Omental fat pad (tissue), 4 donors: ENCODE measurements at places on chromosomes 7 and 10. TPM values are rescaled to one million over a fixed set of nuclear protein-coding genes. Genes with fewer than 3 reads are reported as not detected.

EN2 gene
- 0.12 TPM for total RNA-seq

MYL10 gene
- not detected for total RNA-seq

SEPTIN7 gene
- total RNA-seq = 190 TPM

GIMAP7 gene
- total RNA-seq = 5.8 TPM

MYL7 gene
- not detected for total RNA-seq

SPDYE3 gene
- total RNA-seq = not detected

MSMB gene
- total RNA-seq = not detected

BEND7 gene
- total RNA-seq = 18.8 TPM

STK31 gene
- 0.37 TPM for total RNA-seq

GIMAP4 gene
- total RNA-seq = 16.1 TPM

TMEM26 gene
- 1.4 TPM for total RNA-seq

CLDN3 gene
- total RNA-seq = not detected

CLRN3 gene
- not detected for total RNA-seq

AVPI1 gene
- total RNA-seq = 102 TPM

TMEM236 gene
- total RNA-seq = 1.7 TPM

PTF1A gene
- not detected for total RNA-seq

SEPTIN14 gene
- not detected for total RNA-seq

SPACDR gene
- total RNA-seq = 1.3 TPM

HIBADH gene
- total RNA-seq = 71.5 TPM

LIPN gene
- 0.56 TPM for total RNA-seq

EBF3 gene
- 4.0 TPM for total RNA-seq

GPR37 gene
- 0.79 TPM for total RNA-seq

CARD11 gene
- 0.84 TPM for total RNA-seq

VPS37D gene
- 1.5 TPM for total RNA-seq

ANXA8L1 gene
- total RNA-seq = 2.4 TPM

FBXL13 gene
- total RNA-seq = 3.2 TPM

PLA2G12B gene
- total RNA-seq = not detected

ZNF804B gene
- total RNA-seq = not detected

IL6 gene
- 20.6 TPM for total RNA-seq

UPK3BL2 gene
- total RNA-seq = 1.6 TPM

TFPI2 gene
- total RNA-seq = 106 TPM

ABCB1 gene
- total RNA-seq = 21.1 TPM

STN1 gene
- 15.4 TPM for total RNA-seq

NYAP1 gene
- 0.63 TPM for total RNA-seq
